DMS53 (cell line): ENCODE measurements at places on chromosomes 2 and 18.

- no peak for DNase-seq
These were observed 142.6 kb downstream of the RTP5 start for GRCh38 chr2:242011991-242012764.

DNA sequence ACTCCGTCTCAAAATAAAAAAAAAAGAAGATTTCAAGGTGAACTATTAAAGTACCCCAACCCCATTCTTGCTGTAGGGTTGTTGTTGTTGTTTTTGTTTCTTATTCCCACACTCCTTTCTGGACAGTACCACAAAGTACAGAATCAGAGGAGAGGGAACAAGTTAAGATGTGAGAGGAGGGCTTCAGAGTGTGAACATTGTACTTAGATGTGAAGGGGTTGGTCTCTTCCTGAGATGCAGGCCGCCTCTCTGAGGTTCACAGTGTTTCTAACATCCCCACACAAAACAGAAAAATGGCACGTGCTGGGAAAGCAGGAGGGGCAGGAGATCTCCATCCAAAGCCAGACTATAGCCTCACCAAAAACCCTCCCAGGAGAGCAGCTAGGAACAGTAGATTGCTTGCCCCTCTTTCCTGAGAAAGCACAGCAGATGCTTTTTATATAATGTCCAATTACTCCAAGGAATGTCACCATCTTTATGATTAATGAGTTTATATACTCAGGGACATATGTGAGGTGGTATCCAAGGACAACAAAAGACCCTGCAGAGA, 22.6 kb downstream of the ADD2 start:
- DNase-seq = no peak

DNA sequence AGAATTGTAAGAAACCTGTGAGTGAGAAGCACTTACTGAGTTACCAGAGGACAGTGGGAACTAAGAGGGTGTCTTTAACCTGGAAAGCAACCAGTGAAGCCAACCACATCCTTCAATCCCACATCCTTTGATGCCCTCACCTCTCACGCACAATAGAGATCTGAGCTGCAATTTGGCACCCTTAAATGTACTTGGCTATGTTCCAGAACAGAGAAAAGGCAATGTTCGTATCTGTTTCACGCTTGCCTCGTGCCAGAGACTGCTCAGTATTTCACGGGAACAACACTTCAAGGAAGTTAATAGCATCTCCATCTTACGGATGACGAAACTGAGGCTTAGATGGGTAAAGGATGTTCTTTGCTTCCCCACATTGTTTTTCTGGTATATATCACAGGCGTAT, 167.4 kb downstream of the DPP10 start:
- no peak for DNase-seq

DNA sequence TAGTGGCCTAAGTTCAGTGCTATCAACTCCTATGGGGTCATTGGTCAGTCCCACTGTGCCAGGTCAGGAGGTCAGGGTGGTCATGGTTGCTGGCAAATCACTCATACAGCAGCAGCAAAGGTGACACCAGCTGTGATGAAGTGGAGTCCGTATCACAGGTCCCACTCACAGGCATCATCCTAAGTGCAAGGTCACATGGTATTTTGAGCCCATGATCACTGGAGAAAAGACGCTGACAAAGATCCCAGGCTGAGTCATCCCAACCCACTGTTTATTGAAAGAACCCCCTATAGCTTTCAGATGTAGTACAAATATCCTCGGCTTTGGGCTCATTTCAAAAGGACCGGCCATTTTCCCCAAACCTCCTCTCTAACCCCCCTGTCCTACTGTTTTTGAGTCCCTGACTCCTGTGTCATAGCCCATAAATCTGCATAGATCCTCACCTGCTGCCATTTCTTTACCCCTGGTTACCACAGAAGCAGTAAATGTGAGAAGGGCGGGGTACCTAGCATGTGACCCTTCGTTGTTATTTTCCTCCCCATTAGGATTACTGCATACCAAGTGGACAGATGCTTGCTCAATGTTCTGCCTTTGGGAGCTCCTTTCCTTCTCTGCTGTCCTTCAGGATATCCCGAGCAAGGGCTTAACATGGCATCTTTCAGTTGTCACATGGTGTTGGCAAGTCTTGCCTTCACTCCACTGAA, 107.7 kb downstream of the COL6A3 start:
- DNase-seq = no peak

DNA sequence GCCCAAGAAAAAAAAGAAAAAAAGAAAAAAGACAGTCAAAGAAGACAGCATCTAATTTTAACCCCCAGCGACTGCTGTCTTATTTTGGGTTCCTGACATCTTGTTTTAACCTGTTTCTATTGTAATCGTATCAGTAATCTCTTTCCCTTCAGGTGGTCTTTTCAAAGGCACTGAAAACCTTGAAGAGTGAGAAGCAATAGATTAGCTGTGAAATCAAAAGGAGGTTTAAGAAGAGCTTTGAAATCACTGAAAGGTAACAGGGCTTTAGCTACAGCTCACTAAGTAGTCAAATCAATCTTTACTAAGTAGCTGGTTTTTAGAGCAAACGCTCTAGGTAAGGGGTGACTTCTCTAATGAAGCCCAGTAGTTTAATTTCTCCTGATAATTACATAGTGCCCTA, 5.4 kb upstream of the TANC1 start:
- no peak for DNase-seq
